Ovary (tissue), 10 donors: ENCODE measurements at places on chromosomes 4 and X.
A peak's percentile ranks its signal among the peaks of the same experiment; 100 is the strongest.

DNA sequence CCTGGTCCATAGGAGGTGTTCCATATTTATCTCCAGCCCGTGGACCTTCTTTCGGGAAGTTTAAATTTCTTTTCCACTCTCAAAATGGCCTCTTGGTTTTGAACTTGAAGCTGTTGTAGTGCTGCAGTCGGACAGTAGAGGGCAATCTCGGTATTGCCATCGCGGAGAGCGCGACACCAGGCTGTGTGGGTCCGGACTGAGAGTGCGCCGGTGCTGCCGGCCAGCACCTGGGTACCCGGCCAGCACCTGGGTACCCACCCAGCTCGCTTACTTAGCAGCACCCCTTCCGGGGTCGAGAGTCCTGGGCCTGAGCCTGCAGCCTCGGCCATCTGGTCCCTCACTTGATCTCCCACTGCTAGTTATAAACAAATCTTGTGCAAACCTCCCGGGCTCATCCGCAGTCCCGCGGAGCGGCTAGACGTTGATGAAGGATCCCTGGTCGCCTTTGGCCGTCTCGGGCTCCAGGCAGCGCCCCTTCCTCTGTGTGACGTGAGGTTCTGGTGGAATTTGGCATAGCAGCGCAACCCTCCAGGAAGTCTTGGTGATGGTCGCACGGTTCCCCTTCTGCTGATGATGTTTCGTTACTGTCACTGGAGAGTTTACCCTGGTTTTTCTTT, 18.0 kb downstream of the FAM9A start:
- no peak for DNase-seq

GRCh38 chrX:3449287-3449686, 102.8 kb upstream of the MXRA5 start:
- DNase-seq = no peak

DNA sequence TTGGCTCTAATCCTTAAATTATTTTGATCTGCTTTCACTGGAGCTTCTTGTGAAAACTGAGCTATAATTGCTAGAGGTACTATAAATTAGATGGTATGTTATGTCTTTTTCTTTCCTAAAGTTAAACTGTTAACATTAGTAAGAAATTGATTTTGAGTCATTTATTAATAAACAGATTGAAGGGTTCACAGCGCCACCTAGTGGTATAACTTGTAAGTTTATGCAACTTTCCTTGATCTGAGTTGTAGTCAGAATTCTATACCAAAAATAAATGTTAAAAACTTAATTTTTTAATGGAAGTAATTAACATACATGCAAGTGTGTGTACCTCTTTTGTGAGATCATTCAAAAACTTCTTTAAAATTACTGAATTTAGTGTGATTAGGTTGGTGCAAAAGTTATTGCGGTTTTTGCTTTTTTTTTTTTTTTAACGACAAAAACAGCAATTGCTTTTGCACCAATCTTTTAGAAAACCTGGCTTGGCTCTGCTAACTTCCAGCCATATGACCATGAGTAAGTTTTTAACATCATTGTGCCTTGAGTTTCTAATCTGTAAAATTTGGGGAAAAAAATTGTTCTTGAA, 151.5 kb downstream of the CENPC start:
- DNase-seq = no peak

GRCh38 chr4:88028946-88029345, 21.5 kb downstream of the PKD2 start:
- no peak for DNase-seq

GRCh38 chrX:69618803-69619202, 2.9 kb downstream of the EDA start:
- no peak for DNase-seq

DNA sequence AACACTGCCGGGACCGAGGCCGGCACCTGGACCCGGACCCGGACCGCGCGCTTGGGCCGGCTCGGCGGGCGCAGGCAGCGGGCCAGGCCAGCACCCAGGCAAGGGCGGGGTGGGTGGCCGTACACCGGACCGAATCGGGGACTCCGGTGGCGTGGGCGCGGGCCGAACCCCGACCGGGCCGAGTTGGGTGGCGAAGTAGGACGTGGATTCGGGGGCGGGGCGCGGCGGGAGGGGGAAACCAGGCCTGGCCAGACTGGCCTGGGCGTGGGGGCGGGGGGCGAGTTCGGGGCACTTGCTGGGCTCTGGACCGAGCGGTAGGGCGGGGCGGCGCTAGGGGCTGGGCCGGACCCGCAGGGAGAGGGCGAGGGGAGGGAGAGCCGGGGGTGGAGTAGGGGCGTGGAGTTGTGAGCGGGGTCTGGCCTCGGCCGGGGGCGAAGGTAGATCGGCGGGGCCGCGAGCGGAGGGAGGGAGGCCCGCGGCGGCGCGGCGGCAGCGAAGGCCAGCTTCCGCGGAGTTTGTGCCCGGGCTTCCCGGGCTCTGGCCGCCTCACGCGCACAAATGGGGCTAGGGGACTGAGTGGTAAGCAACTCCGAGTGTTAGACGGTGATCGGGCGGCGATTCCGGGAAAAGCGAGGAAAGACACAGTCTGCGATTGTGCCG, 1.8 kb upstream of the BCORL1 start:
- DNase-seq = peak; percentile 74

DNA sequence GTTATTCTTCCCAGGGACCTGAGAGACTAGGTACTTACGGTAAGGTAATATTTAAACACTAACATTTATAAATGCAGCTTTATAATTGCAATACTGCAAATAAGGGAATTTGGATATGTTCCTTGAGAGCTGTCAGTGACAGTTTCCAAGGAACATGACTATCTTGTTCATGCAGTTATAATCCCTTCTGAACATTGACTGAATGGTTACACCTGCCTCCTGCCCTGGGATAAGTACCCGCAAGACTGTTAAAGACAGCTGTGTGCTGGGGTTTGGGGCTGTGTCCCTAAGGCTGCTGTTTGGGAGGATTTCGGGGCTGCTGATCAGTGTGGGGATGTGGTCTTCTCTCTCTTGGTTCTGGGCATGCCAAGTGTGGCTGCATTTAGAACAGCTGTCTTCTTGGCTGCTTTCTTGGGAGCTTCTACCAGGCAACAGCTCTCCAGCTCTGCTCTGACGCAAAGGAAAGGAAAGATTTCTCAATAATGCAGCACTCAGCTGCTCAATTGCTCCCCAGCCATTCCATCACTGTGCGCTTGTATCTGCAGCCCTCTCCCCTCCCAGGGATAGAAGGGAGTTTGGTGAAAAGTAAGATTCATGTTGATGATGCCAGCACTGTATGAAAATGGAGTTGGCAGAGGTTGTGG, 298.8 kb upstream of the TAPT1 start:
- no peak for DNase-seq

- DNase-seq = no peak
These were observed 498.4 kb downstream of the PDGFC start for GRCh38 chr4:156473151-156473550.

GRCh38 chr4:87451537-87451936, 29.2 kb downstream of the NUDT9 start:
- no peak for DNase-seq

DNA sequence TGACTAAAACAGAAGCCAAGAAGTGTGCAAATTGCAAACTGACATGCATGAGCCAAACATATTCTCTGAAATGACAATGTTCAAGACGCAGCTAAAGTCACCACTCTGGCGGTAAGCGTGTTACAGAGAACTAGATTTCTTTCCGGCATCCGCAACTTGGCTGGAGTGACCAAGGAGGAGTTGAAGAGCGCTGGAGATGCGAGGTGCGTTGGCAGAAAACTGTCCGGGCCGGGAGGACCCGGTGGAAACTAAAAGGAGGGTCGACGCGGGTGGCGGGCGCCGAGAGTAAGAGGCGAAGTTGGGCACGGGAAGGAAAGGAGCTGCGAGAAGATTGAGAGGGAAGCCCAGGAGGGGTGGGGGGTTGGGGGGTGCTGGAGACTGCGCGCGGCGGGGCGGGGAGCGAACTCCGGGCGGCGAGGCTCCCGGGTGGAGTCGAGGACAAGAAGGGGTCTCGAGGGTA, 807 bp downstream of the SEL1L3 start:
- DNase-seq = no peak

- no peak for DNase-seq
These were observed 34.9 kb upstream of the IL1RAPL1 start for GRCh38 chrX:28552322-28552721.

- DNase-seq = no peak
These were observed 123.9 kb upstream of the CBR4 start for GRCh38 chr4:169133932-169134331.

DNA sequence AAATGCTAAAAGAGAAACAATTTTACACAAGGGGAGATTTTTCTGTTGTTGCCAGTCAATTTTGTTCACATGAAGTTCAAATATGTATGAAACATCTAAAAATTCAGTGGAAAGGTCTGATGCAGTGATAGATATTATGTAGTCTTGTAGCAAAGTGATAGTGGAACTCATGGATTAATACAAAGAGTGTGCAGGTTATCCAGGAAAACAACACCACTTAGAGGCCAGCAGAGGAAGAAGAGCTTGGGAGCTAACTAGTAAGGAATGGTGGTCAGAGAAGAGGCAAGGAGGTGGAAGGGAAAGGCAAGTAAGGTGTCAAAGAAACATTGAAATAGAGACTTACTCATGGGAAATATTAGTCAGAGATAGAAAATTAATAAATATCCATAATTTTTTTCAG, 395.6 kb downstream of the MAPK10 start:
- DNase-seq = no peak

GRCh38 chr4:74364652-74365491, at the start of gene EREG:
Gene EREG, plus strand, starts transcription at chr4:74365145. Its CDS starts 164 bp downstream, at chr4:74365309.
- no peak for DNase-seq

DNA sequence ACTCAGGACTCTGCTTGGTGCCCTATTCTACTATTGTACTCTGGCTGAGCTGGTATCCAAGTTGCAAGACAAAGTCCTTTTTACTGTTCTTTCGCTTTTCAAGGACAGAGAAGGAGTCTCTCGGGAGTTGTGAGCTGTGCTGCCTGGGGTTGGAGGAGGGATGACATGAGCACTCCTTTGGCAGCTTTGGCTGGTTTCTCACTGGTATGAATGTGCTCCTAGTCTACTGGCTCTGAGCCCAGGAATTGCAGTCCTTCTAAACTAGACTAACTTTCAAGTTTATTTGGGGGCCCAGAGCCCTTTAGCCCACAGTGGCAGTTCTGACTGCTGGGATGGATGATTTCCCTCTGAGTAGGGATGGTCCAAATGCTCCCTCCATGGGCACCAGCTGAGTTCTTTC, 997.1 kb downstream of the RAB28 start:
- DNase-seq = no peak

DNA sequence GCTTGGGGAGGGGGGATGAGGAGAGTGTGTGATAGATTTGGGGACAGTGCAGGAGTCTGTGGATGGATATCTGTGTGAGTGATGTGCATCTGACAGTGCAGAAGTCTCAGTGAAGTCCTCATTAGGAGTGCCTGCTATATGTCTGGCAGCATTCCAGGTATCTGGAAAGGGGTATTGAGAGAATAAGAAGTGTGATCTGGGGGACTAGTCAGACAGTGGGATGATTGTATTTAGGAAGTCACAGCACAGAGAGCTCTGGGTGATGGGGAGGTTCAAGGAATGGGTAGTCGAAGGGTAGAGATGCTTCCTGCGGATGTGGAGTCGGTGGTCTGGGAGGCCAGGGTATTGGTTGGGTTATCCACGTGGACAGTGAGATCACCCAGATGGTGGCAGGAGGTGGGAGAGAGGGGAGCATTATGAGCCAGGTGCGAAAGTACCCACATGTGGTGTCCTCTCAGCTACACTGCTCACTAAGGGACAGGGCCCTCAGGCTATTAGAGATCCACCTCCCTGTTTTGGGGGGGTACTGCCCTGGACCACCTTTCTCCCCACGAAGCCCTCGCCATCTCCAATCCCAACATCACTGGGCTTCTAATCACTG, 9.8 kb downstream of the MAGED2 start:
- no peak for DNase-seq

GRCh38 chr4:18840481-18840880, 818.9 kb upstream of the LCORL start:
- no peak for DNase-seq

GRCh38 chr4:142698552-142698951, 147.5 kb downstream of the INPP4B start:
- no peak for DNase-seq

DNA sequence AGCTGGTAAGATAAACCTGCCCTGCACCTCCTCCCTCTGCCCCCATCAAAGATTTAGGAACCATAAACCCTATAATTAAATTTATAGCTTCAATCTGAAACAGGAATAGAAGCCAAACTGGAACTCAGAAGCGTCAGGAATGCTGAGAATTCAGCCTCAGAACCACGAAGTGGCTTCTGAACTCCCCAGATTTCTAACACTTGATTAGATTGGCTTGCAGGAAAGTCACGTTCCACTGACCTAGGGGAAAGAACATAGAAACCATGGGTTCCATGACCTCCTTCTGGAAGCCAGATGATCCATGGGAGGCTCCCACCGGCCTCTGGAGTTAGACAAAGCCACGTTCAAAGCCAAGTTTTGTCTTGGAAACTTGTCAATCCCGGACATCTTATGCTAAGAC, 356.5 kb downstream of the MID1IP1 start:
- DNase-seq = no peak

DNA sequence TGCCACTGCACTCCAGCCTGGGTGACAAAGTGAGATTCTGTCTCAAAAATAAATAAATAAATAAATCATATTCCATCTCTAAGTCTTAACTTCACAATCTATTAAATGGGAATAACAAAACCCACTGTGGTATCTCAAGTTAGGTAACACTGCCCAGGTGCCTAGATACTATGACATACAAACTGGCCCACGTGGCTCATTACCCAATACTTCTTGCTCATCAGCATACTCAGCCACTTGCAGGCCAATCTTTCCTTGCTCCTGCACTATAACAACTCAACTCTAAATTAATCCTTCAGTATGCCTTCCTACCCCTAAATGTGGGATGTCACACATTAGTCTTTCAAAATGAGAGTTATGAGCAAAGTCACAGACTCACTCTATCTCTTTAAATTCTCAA, 230.1 kb downstream of the OPHN1 start:
- no peak for DNase-seq

DNA sequence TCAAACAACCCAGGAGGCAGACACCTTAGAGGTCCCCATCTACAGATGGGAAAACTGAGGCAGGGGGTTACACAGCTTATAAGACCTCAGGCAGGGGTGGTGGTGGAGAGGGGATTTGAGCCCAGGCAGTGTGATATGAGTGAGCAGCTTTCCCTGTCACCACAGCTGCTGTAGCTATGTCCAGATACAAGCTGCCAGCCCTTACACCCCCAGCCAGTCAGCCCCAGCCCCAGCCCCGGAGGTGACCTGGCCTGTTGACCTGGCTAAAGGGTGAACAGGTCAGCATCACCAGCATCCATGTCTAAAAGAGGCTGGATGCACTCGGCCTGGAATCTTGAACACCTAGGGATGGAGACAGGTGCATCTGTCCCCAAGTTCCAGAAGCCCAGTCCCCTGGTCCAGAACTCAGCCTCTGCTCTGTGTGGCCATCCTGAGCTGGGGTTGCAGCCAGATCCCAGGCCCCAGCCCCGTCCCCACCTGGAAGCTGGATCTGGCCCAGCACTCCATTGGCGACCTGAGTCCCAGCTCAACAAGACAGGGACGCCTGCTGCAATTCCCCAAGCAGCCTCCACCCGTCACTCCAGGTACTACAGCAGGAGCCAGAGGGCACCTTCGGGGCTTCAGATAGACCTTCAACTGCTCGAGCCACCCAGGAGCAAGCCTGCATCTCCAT, 89.5 kb downstream of the JAKMIP1 start:
- no peak for DNase-seq
